Stomach (tissue), 19 donors: ENCODE measurements at places on chromosomes 5 and 9. TPM values are rescaled to one million over a fixed set of nuclear protein-coding genes. Genes with fewer than 3 reads are reported as not detected.

DNA sequence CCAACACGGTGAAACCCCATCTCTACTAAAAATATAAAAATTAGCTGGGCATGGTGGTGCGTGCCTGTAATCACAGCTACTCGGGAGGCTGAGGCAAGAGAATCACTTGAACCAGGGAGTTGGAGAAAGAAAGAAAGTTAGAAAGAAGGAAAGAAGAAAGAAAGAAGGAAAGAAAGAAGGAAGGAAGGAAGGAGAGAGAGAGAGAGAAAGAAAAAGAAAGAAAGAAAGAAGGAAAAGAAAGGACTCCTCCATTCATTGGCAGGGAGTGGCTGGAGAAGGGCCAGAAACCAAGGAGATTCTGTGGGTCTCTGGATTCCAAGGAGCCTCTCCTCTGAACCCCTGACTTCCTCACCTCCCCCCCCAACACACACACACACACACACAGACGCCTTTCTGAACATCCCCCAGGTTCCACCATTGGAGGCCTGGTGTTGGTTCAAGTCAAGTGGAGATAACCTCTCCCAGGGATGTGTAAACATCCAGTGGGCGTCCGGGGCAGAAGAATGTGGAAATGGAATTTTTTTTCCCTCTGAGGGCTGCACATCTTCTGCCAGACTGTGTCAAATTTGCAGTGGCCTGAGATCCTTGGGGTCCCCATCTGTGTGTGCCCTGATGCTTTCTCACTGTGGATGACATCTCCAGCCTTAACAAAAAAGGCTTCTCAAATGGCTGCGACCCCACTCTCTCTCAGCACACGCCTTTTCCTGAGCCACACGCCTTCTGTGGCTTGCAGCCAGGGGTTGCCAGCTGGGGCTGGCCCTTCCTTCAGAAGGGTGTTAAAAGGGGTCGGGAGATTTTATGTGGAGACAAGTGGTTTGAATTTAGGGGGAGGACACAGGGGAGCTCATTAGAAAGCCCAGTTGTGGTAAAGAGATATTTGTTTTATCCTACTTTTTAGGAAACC lies 109.3 kb upstream of the HAND1 start:
- DNase-seq: no peak

DNA sequence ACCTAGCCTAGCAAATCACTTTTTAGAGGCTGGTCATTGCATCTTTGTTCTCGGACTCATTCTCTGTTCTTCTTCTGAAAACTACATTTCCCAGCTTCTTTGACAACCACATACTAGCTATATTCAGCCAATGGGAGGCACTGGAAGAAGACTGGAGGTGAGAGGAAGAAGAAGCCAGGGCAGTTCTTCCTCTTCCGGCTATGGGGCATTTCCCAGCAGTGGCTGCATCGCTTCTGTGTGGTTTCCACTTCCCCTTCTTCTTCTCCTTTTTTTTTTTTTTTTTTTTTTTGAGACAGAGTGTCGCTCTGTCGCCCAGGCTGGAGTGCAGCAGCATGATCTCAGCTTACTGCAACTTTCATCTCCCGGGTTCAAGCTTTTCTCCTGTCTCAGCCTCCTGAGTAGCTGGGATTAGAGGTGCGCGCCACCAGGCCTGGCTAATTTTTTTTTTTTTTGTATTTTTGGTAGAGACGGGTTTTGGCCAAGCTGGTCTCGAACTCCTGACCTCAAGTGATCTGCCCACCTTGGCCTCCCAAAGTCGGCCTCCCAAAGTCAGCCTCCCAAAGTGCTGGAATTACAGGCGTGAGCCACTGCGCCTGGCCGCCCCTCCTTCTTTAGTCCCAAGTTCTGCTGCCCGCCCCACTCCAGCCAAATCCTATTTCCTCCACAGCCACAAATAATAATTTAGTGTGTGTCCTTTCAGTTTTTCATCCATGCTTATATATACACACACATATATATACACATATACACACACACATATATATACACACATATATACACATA lies 6.9 kb upstream of the UBAP1 start:
- DNase-seq: peak; percentile 53

- DNase-seq: no peak
Measured at GRCh38 chr5:54220230-54221040, 89.9 kb downstream of the ARL15 start.

DNA sequence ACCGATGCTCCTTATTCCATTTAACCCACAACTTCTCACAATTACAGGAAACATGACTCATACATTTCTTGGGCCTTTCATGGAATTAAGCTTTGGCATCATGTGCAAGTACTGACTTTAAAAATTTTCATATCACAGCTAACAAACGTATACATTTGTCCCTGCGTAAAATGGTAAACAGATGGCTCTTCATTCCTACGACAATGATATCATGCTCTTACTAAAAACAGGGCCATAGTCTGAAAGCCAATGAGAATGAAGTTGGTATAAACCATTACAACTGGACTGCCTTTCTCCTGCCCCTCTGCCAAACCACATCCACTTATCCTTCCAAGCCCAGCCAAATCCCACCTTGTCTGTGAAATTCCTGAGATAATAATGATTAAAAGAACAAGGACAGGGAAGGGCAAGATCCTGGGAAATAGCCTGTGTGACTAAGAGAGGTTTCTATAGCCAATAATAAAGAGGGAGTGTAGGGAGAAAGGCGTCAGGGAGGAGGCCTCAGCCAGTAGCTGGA lies 44.9 kb upstream of the ZNF366 start:
- DNase-seq: no peak

DNA sequence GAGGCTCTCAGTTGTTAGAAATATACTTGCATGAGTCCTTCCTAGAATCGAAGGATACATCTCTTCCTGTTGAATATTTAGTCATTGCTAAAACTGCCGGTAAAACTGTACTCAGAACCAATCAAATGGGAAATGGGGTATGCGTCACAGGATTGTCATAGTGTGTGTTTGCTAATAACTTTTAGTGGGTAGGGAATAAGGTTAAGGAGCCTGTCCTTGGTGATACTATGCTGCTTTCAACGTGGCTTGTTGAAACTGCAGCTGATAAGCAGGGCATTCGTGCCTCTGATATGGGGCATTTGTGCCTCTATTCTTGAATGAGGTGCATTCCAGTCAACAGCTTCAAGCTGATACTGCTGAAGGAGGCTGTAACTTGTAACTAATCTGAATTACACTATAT lies 26.6 kb downstream of the HABP4 start:
- DNase-seq: no peak

DNA sequence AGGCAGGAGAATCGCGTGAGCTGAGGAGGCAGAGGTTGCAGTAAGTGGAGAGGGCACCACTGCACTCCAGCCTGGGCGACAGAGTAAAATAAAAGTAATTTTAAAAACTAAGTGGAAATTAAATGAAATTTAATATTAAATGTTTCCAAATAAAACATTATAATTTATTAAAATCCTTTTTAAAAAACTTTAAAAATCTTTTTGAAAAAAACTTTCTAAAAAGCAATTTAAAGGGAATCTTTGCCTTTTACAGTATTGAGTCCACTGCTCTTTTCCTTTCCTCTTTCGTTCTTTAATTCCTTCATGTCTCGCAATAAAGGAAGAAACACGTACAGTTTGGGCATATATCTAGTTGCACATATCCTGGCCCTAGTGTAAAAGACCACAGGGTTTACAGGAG lies 77.8 kb upstream of the DMRT1 start:
- DNase-seq: no peak

- DNase-seq: no peak
Measured at GRCh38 chr5:123508441-123508840, 3.5 kb upstream of the CSNK1G3 start.

- DNase-seq: peak; percentile 16
Measured at GRCh38 chr9:18447131-18447530, 26.8 kb upstream of the ADAMTSL1 start.

DNA sequence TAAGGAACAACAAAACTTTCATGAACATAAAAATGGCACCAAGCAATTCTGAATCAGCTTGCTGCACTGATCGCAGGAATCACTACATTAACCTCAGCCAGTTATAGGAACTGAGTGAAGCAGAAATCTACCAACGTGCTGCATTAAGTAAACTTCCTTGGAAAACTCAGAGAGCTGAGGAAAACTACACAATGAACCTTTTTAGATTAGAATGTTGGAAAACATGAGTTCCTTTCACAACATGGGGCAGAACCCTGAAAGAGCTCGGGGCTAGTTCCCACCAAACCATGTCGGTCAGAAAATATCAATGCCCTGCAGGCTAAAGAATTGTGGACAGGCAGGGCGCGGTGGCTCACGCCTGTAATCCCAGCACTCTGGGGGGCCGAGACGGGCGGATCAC lies 19.4 kb downstream of the ALDH7A1 start:
- peak; percentile 10 for DNase-seq

GRCh38 chr5:36607838-36608783 lies 1.7 kb downstream of the SLC1A3 start:
- DNase-seq: no peak

- no peak for DNase-seq
Measured at GRCh38 chr5:11619339-11620024, 284.8 kb downstream of the CTNND2 start.

Gene CYLC2
- not detected for total RNA-seq

Gene IRX2
- 63.8 TPM for total RNA-seq
